ENCODE measurements at places on chromosomes 12 and 14.

DNA sequence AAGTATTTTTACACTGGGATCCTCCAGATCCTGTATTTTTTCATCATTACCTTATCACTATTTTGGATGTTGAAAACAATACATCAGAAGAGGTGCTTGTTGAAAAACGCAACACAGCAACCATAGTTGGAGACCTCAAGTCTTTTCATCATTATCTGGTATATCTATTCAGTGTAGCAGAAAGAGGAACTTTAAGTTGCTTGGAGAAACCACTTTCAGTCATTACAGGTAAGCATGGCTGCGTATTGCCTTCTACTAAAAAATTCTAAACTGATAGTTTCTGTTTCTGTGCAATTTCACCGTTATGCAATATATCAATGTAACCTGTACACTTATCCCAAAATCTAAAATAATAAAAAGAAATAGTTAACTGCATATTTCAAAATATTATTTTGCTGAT, 32.2 kb upstream of the PTPRQ start:
- DNase-seq = no peak

DNA sequence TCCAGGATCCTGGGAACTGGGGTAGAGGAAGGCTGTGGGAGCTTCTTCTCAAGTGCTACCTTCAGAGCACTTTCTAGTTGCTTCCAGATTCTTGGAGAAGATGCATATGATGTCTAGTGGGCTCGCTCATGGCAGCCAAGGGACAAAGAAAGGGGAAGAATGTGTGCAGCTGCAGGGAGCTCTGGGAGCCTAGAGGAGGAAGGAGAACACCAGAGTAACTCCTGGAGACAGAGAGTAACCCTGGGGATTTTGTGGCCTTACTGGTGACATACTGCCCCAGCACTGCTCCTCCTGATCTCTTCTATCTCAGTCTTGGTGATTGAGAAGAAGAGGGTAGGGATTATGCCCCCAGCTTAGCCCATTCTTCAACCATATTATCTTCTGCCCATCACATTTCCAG, 10.3 kb upstream of the SP7 start:
- DNase-seq = no peak

DNA sequence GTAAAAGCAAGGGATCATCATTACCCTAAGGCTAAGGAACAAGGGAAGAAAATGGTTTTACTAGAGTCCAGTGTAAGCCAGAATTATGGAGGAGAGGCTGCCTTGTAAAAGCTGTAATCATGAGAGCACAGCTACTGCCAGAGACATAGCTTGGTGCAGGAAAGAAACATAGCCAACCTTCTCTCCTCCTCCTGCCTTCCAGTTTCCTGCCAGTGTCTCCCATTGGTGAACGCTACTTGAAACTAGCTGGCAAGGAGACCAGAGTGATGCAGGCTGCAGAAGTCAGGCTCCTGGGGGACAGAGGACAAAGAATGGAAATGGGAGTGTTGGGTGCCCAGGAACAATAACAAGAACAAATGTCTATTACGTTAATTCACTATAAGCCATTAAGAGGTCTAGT, 158.5 kb downstream of the NELL2 start:
- no peak for DNase-seq

GRCh38 chr12:58367041-58367440, 425.7 kb downstream of the ATP23 start:
- DNase-seq = no peak

- no peak for DNase-seq
These were observed 172.8 kb upstream of the PLEKHG7 start for GRCh38 chr12:92529944-92530343.

DNA sequence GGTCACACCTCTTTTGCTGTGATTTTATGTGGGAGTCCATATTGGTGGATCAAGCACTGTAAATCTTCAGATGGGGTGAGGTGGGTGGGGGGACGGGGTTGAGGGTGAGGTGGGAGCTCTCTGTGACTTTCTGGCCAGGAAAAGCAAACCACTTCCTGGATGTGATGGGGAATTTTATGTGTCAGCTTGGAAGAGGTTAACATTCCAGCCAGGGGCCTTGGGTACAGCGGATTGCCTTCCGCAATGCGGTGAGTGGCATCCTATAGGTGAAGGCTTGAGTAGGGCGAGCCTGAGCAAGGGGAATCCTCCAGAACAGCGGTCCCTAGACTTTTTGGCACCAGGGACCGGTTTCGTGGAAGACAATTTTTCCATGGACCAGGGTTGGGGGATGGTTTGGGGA, 36.2 kb downstream of the DLK1 start:
- DNase-seq = no peak

DNA sequence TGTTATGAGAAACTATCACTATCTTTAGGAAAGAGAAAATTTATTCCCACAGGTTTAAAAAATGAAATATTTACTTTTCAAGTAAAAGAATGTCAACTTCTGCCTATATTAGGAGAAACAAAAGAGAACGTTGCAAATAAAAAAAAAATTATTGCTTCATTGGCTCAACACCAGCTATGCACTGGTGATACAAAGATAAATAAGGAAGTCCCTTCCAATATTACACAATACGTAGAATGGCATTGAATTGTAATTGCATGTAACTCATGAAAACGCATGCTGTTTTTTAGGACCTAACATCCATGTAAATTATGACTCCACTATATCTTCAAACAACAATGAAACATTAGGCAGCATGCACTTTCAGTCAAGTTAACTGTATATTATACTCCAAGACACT, 56.4 kb upstream of the RERGL start:
- no peak for DNase-seq

GRCh38 chr12:62813031-62813829, 121.7 kb downstream of the PPM1H start:
- DNase-seq = peak; percentile 64

Measured in osteoblast (primary cell).